ENCODE measurements at places on chromosomes 2 and 18.

- DNase-seq: no peak
Observed at GRCh38 chr2:181396256-181397123, 60.7 kb upstream of the ITGA4 start.

DNA sequence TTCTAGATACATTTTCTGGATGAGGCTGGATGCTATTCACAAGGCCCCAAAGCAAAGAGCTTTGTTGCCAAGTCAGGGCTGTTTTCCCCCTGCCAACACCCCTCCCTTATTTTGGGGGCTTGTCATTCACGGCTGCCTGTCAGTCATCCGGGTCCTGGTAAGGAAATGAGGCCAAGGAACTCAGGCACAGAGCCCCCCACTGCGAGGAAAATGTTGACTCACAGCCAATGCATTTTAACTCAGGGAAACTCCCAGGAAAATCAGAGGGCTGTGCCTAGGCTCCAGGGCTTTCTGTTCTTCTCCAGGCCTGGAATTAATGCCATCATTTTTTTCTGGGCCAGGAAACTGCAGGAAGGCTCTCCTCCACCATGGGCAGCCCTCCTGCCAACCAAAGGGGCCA lies 241.1 kb downstream of the SMAD2 start:
- no peak for DNase-seq

- DNase-seq: no peak
Observed at GRCh38 chr18:69444221-69444620, 43.5 kb downstream of the DOK6 start.

GRCh38 chr2:5316001-5316490 lies 376.1 kb upstream of the SOX11 start:
- no peak for DNase-seq

DNA sequence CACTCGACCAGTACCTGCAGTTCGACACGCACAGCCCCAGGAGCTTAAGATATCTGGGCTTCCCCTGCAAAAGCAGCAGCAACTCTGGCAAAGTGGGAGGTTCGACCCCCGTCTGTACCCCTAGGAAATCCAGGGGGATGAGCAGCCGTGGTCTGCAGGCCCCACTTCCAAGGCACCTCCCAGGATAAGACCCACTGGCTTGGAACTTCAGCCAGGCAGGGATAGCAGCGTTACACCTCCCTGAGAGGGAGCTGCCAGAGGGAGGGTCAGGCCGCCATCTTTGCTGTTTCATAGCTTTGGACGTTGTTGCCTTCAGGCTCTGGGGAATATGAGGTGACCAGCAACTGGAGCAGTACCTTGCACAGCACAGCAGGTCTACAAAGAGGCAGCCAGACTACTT lies 351.1 kb downstream of the SOX11 start:
- no peak for DNase-seq

GRCh38 chr2:134774786-134775641 lies 56.2 kb upstream of the TMEM163 start:
- DNase-seq: peak; percentile 23

DNA sequence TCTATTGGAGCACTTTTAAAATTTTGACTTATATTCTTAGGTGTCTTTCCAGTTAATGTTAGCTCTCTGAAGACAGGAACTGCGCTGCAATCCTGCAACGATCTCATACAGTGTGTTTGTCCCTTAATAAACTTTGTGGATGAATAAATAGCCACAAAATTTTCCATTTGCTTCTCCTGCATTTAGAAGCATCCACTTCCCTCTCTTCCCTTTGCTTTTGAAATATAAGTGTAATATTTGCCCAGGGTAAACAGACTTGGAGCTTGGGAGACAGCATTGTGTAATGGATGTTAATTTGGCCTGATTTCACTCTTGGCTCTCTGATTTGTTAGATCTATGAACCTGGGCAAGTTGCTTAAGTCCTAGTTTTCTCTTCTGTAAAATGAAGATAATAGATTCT lies 58.2 kb upstream of the CD28 start:
- no peak for DNase-seq

- DNase-seq: no peak
Observed at GRCh38 chr2:169069833-169070232, 470 bp downstream of the DHRS9 start.

GRCh38 chr2:151165105-151165684 lies 96.5 kb downstream of the RBM43 start:
- DNase-seq: no peak

- DNase-seq: no peak
Observed at GRCh38 chr2:127392133-127392827, 4.5 kb upstream of the MAP3K2 start.

DNA sequence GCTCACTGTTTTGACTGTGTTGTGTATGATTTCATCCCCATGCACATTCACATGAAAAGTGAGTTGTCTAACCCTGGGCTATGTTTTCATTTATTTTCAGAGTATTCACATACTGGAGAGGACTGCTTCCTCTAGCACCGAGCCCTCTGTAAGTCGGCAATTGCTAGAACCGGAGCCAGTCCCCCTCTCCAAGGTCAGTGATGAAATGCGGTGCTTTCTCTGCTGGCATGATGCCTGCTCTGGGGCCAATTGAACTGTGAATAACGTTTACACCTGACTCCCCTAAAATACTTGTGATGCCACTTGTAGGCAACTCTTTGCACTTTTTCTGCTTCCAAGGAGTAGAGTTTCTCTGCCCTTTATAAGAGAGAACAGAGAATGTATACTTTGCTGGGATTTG lies 126.9 kb downstream of the PRKRA start:
- DNase-seq: no peak

GRCh38 chr2:237214030-237214675 lies 128.5 kb downstream of the COPS8 start:
- no peak for DNase-seq

GRCh38 chr2:53473775-53474311 lies 293.8 kb upstream of the CHAC2 start:
- DNase-seq: no peak
